Adrenal gland (tissue), 19 donors: ENCODE measurements at places on chromosomes 5 and 9. TPM values are rescaled to one million over a fixed set of nuclear protein-coding genes. Genes with fewer than 3 reads are reported as not detected.

MEIKIN gene
- total RNA-seq, result not detected

C5orf46 gene
- not detected for total RNA-seq

RELL2 gene
- total RNA-seq, result 5.4 TPM

TMEM174 gene
- not detected for total RNA-seq

LARP1 gene
- total RNA-seq, result 199 TPM

FEM1C gene
- 14.7 TPM for total RNA-seq

STPG3 gene
- total RNA-seq, result not detected

PCDHB5 gene
- total RNA-seq, result 4.7 TPM

LSM11 gene
- 4.9 TPM for total RNA-seq

CD14 gene
- total RNA-seq, result 316 TPM

QRFP gene
- total RNA-seq, result not detected

CAVIN4 gene
- total RNA-seq, result 0.28 TPM

SWI5 gene
- 37.7 TPM for total RNA-seq

GRAMD2B gene
- total RNA-seq, result 14.8 TPM

MCIDAS gene
- total RNA-seq, result not detected

ZDHHC11 gene
- 2.7 TPM for total RNA-seq

SPATA31A3 gene
- total RNA-seq, result not detected

GRXCR2 gene
- not detected for total RNA-seq
